Suprapubic skin (tissue), 4 donors: ENCODE measurements at places on chromosomes 2 and 18.

GRCh38 chr2:60707750-60708371 is 48.2 kb upstream of the PAPOLG start:
- DNase-seq: no peak
- H3K36me3 ChIP-seq: no peaks in the 10 kb centered on the region
- H3K27me3 ChIP-seq: no peaks in the 10 kb centered on the region
- no peak overlapping the region for H3K4me3 ChIP-seq

GRCh38 chr18:9866627-9867026 is 19.1 kb upstream of the TXNDC2 start:
- no peaks in the 10 kb centered on the region for H3K36me3 ChIP-seq
- DNase-seq: no peak
- H3K27me3 ChIP-seq: no peaks in the 10 kb centered on the region
- H3K4me3 ChIP-seq: no peak overlapping the region
- H3K27ac ChIP-seq: no peak overlapping the region

DNA sequence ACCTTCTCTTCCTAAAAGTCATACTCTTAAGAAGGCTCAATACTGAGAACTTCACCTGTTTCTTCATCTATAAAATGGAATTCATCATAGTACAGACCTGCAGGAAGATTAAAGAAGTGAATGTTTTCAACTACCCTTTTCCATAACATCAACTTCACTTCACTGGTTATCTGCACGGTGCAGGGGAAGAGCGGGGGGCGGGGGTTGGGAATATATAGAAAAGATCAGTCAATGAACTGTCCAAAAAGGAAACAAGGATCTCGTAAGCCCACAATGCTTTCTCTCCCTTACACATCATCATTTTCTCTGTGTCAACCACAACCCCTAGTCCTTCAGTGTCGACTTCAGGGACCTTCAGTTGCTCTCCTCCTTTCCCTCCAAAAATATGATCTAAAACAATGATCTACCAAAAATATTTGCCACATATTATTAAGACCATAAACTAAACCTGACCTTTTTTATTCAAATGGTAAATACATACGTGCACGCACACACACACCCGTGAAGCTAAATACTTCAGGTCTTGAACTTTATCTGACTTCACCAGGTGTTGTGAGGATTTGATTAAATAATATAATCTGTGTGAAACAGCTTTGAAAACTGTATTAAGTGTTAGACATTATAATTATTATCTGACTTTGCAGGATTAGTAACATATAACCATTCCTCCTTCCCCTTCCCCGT is 4.9 kb downstream of the MBOAT2 start:
- no peak for DNase-seq
- no peak overlapping the region for H3K4me3 ChIP-seq
- peaks cover 10% of the 10 kb centered on the region for H3K4me1 ChIP-seq
- no peaks in the 10 kb centered on the region for H3K36me3 ChIP-seq
- H3K27me3 ChIP-seq: no peaks in the 10 kb centered on the region
- H3K27ac ChIP-seq: no peak overlapping the region

DNA sequence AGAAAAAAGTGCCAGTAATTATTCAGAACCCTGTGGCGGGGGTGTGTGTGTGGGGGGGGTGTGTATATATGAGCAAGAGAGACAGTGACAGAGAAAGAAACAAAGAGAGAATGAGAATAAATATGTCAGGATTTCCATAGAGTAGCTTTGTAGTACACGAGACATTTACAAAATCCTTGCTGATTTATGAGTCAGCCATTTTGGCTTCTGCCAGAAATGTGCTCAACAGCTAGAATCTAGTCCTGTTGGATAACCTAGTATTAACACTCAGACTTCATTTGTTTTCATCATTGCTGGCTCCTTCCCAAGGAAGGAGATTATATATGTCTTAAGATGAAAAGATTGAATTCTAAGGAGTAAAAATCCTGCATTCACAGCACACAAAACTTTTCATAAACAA is 140.5 kb upstream of the HNRNPA3 start:
- no peak overlapping the region for H3K4me3 ChIP-seq
- H3K36me3 ChIP-seq: no peaks in the 10 kb centered on the region
- H3K4me1 ChIP-seq: no peaks in the 10 kb centered on the region
- no peaks in the 10 kb centered on the region for H3K27me3 ChIP-seq
- H3K27ac ChIP-seq: no peak overlapping the region
- no peak for DNase-seq

DNA sequence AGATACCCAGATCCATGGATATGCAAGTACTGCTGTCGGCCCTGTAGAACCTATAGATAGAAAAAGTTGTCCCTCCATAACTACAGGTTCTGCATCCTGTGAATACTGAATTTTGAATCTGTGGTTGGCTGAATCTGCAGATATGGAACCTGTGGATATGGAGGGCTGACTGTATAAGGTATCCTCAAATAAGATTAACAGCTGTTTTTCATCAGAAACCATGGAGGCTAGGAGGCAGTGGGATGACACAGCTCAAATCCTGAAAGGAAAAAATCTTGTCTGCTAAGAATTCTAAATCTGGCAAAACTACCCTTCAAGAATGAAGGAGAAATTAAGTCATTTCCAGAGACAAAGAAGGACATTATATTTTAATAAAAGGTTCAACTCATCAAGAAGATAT is 14.7 kb upstream of the ACAA2 start:
- H3K27ac ChIP-seq: no peak overlapping the region
- no peak overlapping the region for H3K4me3 ChIP-seq
- no peaks in the 10 kb centered on the region for H3K27me3 ChIP-seq
- DNase-seq: no peak
- H3K36me3 ChIP-seq: no peaks in the 10 kb centered on the region

GRCh38 chr2:47569658-47570475 is 166.9 kb downstream of the MSH2 start:
- no peak for DNase-seq
- no peak overlapping the region for H3K27ac ChIP-seq
- peaks cover 78% of the 10 kb centered on the region for H3K27me3 ChIP-seq
- peak overlapping the region; percentile 38 for H3K4me3 ChIP-seq

- no peak overlapping the region for H3K27ac ChIP-seq
- H3K36me3 ChIP-seq: no peaks in the 10 kb centered on the region
- H3K4me3 ChIP-seq: no peak overlapping the region
- H3K27me3 ChIP-seq: no peaks in the 10 kb centered on the region
- DNase-seq: no peak
Measured at GRCh38 chr2:140624200-140624599, 1506.6 kb downstream of the LRP1B start.

DNA sequence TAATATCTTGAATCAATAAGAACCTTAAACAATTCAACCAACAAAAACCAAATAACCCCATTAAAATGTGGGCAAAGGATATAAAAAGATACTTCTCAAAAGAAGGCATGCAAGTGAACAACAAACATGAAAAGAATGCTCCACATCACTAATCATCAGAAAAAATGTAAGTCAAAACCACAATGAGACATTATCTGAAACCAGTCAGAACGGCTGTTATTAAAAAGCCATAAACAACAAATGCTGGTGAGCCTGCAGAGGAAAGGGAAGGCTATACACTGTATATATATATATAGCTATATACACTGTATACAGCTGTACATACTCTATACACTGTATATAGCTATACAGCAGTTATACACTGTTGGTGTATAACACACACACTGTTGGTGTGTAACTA is 47.8 kb upstream of the GALNT13 start:
- no peak for DNase-seq
- no peaks in the 10 kb centered on the region for H3K4me1 ChIP-seq
- H3K36me3 ChIP-seq: no peaks in the 10 kb centered on the region
- H3K27me3 ChIP-seq: no peaks in the 10 kb centered on the region

DNA sequence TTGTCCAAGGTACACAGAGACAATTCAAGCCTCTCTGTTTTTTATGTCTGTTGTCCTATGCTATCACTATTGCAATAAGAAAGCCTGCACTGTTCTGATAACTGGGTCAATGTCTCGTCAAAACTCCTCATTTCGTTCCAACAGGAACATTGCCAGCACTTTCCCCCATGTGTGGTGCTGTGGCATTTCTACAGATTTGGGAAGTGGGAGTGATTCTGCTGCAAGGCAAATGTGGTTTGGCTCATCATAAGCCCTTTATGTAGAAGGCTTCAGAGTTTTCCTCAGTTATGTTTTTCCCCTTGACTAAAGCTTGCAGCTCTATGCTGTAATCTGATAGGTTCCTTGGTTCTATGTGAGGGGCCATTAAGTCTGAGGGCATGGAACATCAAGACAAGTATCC is 324.1 kb upstream of the TCF4 start:
- H3K36me3 ChIP-seq: no peaks in the 10 kb centered on the region
- DNase-seq: no peak
- H3K4me3 ChIP-seq: no peak overlapping the region
- H3K4me1 ChIP-seq: peaks cover 7% of the 10 kb centered on the region

DNA sequence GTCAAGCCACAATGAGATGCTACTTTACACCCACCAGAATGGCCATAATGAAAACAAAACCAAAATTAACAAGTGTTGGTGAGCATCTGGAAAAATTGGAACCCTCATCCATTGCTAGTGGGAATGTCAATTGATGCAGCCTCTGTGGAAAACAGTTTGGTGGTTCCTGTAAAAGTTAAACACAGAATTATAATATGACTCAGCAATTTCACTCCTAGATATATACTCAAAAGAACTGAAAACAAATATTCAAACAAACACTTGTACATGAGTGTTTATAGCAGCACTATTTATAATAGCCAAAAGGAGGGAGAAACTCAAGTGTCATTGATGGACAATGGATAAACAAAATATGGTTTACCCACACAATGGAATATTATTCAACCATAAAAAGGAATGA is 43.0 kb downstream of the INO80C start:
- no peaks in the 10 kb centered on the region for H3K27me3 ChIP-seq
- H3K4me3 ChIP-seq: no peak overlapping the region
- no peak overlapping the region for H3K27ac ChIP-seq
- no peak for DNase-seq
- H3K4me1 ChIP-seq: peaks cover 12% of the 10 kb centered on the region

DNA sequence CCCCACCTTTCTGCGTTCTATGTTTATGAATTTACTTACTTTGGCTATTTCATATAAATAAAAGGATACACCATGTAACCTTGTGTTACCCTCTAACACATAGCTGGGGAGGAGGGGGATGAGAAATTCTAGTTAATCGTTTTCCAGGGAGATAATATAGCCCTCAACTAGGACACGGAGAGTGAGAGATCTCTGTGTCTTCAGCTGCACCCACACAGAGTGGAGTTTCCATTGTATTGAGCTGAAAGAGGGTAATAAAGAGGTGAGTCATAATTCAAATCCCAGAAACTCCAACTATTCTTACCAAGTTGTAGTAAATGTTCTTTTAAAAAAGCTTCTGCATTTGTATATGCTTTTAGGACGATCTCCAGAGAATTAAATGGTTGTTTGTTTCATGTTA is 110.1 kb upstream of the SULT1C3 start:
- H3K27me3 ChIP-seq: no peaks in the 10 kb centered on the region
- H3K36me3 ChIP-seq: no peaks in the 10 kb centered on the region
- H3K27ac ChIP-seq: no peak overlapping the region
- no peak overlapping the region for H3K4me3 ChIP-seq

DNA sequence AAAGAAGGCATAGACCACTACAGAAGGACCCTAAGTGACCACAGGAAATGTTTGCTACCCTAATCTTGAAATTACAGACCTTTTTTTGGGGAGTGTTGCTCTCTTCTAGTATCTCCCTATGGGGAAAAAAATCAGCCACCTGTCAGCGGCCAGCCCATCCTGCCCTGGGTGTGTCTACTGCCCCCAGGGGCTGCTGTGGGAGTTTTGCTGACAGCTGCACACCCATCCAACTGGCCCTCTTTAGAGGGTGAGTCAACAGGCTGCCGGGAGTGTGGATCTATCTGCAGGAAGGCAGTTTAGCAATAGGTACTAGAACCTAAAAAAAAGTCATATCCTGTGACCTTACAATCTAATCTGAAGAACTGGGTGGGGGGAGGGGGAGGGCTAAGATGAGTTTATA is 796 bp upstream of the DYSF start:
- H3K4me1 ChIP-seq: peaks cover 24% of the 10 kb centered on the region
- H3K27ac ChIP-seq: no peak overlapping the region
- no peak overlapping the region for H3K4me3 ChIP-seq
- no peak for DNase-seq

- no peaks in the 10 kb centered on the region for H3K4me1 ChIP-seq
- H3K27me3 ChIP-seq: no peaks in the 10 kb centered on the region
- DNase-seq: no peak
- H3K4me3 ChIP-seq: no peak overlapping the region
Measured at GRCh38 chr2:5175231-5175630, 517.0 kb upstream of the SOX11 start.

DNA sequence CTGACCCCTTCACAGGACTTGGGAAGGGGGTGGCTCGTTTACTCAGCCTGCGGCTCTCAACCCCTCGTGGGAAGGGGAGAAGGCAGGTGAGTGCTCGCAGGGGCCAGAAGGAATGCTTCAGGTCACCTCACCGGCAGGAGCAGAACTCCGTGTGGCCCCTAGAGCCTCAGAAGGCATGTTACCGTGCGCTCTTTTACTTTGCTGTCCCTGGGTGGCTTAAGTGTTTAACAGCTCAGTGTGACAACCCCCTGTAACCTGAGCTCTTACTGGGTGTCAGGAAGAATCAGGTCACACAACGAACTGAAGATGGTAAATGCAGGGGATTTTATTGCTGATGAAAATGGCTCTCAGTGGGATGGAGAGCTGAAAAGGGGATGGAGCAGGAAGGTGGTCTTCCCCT is 1235.4 kb downstream of the LRP1B start:
- no peak for DNase-seq
- H3K4me1 ChIP-seq: no peaks in the 10 kb centered on the region
- H3K36me3 ChIP-seq: no peaks in the 10 kb centered on the region
- no peak overlapping the region for H3K27ac ChIP-seq

- peaks cover 10% of the 10 kb centered on the region for H3K4me1 ChIP-seq
- H3K4me3 ChIP-seq: no peak overlapping the region
- no peaks in the 10 kb centered on the region for H3K36me3 ChIP-seq
- H3K27ac ChIP-seq: no peak overlapping the region
- peak; percentile 76 for DNase-seq
Measured at GRCh38 chr18:49018554-49019445, 68.0 kb upstream of the SMAD7 start.

GRCh38 chr18:57438743-57439608 is 3.8 kb downstream of the ONECUT2 start:
- peaks cover 74% of the 10 kb centered on the region for H3K4me1 ChIP-seq
- no peak overlapping the region for H3K27ac ChIP-seq
- H3K36me3 ChIP-seq: no peaks in the 10 kb centered on the region

- DNase-seq: peak; percentile 79
- H3K27ac ChIP-seq: peak overlapping the region; percentile 53
- no peaks in the 10 kb centered on the region for H3K36me3 ChIP-seq
- H3K27me3 ChIP-seq: no peaks in the 10 kb centered on the region
- H3K4me3 ChIP-seq: no peak overlapping the region
- H3K4me1 ChIP-seq: peaks cover 19% of the 10 kb centered on the region
Measured at GRCh38 chr18:48728204-48728833, 189.5 kb downstream of the CTIF start.

DNA sequence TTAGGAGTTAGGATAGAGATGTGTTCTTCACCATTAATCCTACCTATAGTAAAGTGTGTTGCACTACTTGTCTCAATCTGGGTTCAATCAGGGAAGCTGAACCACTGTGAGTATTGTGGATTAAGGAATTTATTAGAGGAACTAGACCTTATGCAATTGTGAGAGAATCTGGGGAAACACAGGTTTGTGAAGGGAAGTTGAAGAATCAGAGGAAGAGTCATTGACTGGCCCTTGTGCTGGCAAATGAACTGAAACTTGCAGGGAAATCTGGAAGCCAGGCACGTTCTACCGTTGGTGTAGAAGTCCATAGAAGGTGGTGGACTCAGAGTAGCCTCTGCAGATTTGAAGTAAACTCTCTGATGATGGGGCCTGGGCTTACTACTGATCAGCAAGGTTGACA is 44.7 kb upstream of the HK2 start:
- no peaks in the 10 kb centered on the region for H3K36me3 ChIP-seq
- DNase-seq: no peak
- H3K4me3 ChIP-seq: no peak overlapping the region
- H3K27ac ChIP-seq: no peak overlapping the region
- H3K27me3 ChIP-seq: no peaks in the 10 kb centered on the region
